Mesothelial cell of epicardium (in vitro differentiated cells): ENCODE measurements at places on chromosomes 2 and 18. TPM values are rescaled to one million over a fixed set of nuclear protein-coding genes. Genes with fewer than 3 reads are reported as not detected.

Gene DIS3L2
- total RNA-seq, result 69.9 to 74.4 TPM (median 71.9 TPM) in 3 replicates

Gene PCARE
- total RNA-seq, result 0.07 to 0.22 TPM (median 0.09 TPM) in 3 replicates

Gene STK36
- total RNA-seq, result 115 to 127 TPM (median 120 TPM) in 3 replicates

Gene SMAD2
- total RNA-seq, result 161 to 164 TPM (median 164 TPM) in 3 replicates

Gene GNLY
- total RNA-seq, result 0.43 TPM in 1 of 3 replicates, not detected in the others

Gene BCL11A
- total RNA-seq, result 139 to 142 TPM (median 141 TPM) in 3 replicates
